ENCODE measurements at places on chromosomes 1 and 21. TPM values are rescaled to one million over a fixed set of nuclear protein-coding genes. Genes with fewer than 3 reads are reported as not detected.
A peak's percentile ranks its signal among the peaks of the same experiment; 100 is the strongest.

KCNQ4 gene
- not detected for total RNA-seq

- no peak for DNase-seq
Measured at GRCh38 chr1:76501136-76501535, 366.1 kb upstream of the ST6GALNAC5 start.

GRCh38 chr1:33903210-33903589 lies 39.3 kb downstream of the HMGB4 start:
- DNase-seq: no peak

CFHR5 gene
- total RNA-seq: not detected

HRNR gene
- not detected for total RNA-seq

- no peak for DNase-seq
Measured at GRCh38 chr1:227305894-227306626, 12.2 kb downstream of the CDC42BPA start.

TMEM183A gene
- 58.1 TPM for total RNA-seq

DNA sequence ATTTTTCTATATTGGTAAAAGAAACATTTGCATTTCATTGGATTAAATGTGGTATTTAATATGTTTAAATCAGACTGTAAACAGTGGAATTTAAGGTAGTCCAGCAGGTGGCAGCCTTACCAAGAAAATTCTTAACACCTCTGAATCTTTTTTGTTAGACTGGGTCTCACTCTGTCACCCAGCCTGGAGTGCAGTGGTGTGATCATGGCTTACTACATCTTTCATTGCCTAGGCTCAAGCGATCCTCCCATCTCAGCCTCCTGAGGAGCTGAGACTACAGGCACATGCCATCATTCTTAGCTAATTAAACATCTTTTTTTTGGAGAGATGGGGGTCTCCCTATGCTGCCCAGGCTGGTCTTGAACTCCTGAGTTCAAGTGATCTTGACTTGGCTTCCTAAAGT lies 98.8 kb downstream of the RABGAP1L start:
- DNase-seq: peak; percentile 17

ZBTB8A gene
- total RNA-seq: 11.5 TPM

DNA sequence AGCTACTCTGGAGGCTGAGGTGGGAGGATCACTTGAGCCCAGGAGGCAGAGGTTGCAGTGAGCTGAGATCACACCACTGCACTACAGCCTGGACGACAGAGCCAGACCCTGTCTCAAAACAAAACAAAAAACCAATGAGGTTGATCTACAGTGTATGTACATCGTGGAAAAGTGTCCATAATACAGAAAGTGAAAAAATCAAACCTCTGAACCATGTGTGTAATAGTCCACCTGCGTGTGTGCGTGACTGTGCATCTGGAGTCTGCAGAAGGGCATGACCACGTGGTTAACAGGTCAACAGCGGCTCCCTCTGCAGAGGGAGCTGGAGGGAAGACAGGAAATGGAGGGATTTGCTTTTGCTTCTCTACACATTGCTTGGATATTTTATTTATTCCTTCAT lies 32.4 kb upstream of the ENO1 start:
- DNase-seq: peak; percentile 63

- DNase-seq: peak; percentile 19
Measured at GRCh38 chr1:116564426-116564825, 6.4 kb downstream of the CD58 start.

- DNase-seq: no peak
Measured at GRCh38 chr1:46551597-46552095, at the start of gene KNCN. Gene KNCN, minus strand, starts transcription at chr1:46551647. Its CDS starts 432 bp downstream, at chr1:46551215.

- no peak for DNase-seq
Measured at GRCh38 chr1:119340861-119341261, 27.7 kb upstream of the HAO2 start.

GRCh38 chr1:98422816-98423215 lies 238.7 kb upstream of the SNX7 start:
- DNase-seq: no peak

DNA sequence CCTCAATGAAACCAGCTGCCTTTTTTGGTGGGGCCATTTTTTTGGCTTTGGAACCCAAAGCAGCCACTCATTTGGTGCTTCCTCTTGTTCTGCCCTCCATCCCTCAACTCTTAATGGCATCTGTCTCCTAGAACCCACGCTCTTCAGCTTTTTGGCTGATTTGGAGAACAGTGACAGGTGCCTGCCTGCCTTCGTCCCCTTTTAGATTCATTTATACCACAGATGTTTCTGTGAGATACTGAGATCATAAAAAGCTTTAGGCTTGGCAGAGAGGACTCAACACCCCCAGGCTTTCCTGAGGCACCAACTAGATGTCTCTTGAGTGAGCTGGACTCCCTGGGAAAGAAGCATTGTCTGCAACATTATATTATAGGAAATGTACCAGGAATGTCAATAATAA lies 20.4 kb upstream of the YTHDF2 start:
- DNase-seq: no peak

DNA sequence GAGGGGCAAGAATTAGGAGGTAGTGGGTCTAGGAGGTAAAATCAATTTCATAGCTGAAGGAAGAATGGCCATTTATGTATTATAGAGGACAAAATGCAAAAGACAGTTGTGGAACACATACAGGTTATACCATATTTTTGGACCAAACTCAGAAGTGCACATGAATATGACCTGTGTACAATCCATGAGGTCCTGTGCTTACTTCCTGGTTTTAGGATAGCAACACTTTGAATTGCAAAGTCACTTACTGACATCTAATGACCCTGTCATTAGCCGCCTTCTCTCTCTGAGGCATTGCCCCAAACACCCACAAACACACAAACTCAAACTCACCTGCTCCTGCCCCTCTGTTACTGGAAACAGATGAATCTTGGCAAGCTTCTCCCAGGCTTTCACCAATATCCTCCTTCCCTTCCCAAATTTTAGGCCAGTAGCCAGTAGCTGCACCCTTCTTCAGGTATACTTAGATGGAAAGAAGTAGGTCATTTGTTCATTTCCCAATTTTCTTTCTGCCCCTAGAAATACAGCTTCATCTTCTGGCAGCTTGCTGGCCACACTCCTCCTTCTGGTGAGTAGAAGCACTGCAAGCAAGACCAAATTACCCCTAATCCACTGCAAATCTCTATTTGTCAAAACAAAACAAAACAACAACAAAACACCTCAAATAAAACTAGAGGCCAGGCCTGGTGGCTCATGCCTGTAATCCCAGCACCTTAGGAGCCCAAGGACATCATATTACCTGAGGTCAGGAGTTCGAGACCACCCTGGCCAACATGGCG lies 13.7 kb upstream of the RPL5 start:
- DNase-seq: no peak

KCNT2 gene
- not detected for total RNA-seq

GRCh38 chr1:16385659-16386453 lies 18.8 kb downstream of the SZRD1 start:
- no peak for DNase-seq

- peak; percentile 89 for DNase-seq
Measured at GRCh38 chr1:51622455-51622913, 5.6 kb downstream of the OSBPL9 start.

DNA sequence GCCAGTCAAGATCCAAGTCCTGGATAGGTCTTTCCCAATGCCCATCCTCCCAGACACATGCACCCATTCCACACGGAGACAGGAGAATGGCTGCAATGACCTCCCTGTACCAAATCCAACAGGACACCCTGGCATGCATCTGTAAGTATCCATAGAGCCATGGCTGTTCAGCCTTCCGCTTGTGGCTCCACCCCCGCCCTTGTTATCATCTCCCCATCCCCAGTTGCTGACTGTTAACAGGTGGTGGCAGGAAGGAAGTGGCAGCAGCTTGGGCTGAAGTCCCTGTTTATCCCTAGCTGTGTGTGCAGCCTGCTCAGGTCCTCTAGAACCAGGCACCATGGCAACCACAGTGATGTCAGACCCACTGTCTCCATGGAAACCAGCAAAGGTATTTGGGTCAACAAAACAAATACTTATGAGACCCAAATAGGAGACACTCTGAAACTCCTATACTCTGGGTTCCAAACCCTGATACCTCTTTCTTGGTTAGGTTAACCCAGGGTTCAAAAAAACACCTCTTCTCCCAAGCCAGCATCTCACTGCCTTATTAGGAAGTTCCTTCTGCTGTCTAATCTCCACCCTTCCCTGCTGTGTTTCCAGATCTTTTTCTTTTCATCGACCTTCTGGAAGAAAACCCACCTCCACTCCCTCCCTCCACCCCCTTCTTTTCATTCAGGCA lies 721 bp downstream of the PBXIP1 start:
- DNase-seq: peak; percentile 53

DNA sequence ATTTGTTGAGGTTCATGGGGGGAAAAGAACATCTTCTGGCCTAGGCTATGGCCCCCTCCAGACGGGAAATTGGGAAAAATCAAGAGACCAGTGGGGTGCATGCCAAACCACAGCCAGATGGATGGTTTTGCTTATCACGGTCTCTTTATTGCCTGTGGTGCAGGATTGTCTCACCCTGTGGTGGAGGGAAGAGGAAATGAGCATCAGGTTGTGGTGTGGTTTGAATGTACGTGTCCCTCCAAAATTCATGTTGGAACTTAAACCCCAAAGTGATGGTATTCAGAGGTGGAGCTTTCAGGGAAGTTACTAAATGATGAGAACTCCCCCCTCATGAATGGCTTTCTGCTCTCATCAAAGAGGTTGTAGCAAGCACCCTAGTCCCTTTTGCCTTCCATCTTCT lies 525.7 kb downstream of the NPHP4 start:
- no peak for DNase-seq

GRCh38 chr1:41349361-41350054 lies 11.7 kb upstream of the FOXO6 start:
- DNase-seq: no peak

DNA sequence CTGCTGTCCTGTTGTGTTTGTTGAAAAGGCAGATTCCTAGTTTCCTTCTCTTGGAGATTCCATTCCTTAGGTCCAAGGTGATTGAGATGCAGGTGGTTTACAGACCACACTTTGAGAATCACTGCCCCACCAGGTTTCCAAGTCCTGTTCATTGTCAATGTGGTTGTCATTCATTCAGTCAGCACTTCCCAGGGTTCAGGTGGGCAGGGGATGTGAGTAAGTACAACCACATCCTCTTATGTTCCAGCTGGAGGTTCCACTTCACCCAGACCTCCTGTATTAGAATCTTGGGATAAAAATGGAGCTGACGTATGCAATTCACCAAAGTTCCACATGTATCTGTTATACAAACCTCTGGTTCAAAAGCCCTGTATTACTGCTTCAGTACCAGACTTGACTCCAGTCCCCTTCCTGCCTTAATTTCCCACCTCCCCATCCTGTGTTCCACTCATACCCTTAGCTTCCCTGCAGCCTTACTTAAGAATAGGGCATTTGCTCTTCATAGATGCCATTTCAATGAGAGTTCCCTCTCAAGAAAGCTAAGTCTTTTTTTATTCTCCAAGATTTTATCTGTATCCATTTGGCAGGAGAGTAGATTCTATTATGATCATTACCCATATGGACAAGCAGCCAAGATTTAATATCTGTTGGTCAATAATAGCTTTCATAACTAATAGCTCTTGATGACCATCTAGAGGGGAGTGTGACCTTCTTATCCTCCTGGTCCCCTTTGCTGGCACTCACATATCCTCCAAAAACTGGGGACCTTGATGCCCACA lies 46.0 kb upstream of the CAMK1G start:
- no peak for DNase-seq

- DNase-seq: peak; percentile 74
Measured at GRCh38 chr1:9234223-9235095, at the start of gene H6PD. Gene H6PD, plus strand, starts transcription at chr1:9234774. Its CDS starts 10,161 bp downstream, at chr1:9244935.

GRCh38 chr1:9289090-9289534 lies 3.6 kb upstream of the SPSB1 start:
- DNase-seq: peak; percentile 61

- no peak for DNase-seq
Measured at GRCh38 chr1:194060481-194060880, 874.1 kb upstream of the B3GALT2 start.

- DNase-seq: no peak
Measured at GRCh38 chr1:34739613-34740012, 15.2 kb upstream of the GJB5 start.

Data from mammary epithelial cell (primary cell).